DND-41 (cell line): ENCODE measurements at places on chromosomes 1 and 21.

GRCh38 chr21:26965907-26966581 lies 844 bp downstream of the ADAMTS5 start:
- no peak for DNase-seq

GRCh38 chr1:70005386-70006034 lies 199.9 kb downstream of the LRRC40 start:
- no peak for DNase-seq

DNA sequence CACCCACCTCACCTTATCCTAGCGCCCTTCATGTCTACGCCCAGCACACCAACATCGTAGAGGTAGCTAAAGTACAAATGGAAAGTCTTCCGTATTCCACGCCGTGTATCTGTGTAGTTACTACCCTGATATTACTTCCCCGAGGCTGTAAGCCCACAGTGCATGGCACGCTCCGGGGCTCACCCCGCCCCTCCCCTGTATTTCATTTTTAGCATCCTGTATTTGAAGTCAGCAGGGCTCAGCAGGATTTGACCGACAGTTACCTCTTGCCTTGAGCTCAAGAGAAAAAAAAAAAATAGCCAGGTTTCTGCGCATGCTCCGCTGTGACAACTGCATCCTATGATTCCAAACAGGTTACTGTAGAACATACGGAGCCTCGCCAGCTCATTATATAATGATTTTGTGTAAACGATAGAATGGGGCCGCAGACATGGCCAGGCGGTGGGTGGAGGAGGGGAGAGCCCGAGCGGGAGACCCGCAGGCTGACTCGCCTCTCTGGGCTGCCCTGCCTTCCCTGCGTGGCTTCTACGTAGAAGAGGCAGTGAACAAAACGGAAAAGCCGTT lies 1.3 kb downstream of the ABCG1 start:
- peak; percentile 83 for DNase-seq

GRCh38 chr1:47192458-47193384 lies 2.9 kb upstream of the PDZK1IP1 start:
- DNase-seq: peak; percentile 75

DNA sequence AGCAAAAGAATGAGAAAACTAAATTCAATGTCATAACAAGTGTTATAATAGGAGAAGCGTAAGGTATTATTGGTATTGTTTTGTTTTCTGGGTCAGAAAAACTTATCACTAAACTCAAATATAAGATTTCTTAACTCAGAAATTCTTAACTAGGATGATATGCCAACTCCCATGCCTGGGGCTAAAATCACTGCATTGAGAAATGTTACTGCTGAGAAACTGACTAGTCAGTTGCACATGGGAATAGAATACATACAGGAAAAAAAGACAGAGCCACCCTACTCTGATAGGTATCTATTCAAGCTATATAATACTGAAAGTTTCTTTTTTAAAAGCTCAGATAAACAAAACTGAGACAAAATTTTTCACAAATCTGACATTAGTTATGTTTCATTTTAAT lies 56.3 kb downstream of the PRPF38A start:
- DNase-seq: no peak

- no peak for DNase-seq
These were observed 168.0 kb downstream of the CYYR1 start for GRCh38 chr21:26405071-26405470.
